ENCODE measurements at places on chromosomes 3 and 15.

DNA sequence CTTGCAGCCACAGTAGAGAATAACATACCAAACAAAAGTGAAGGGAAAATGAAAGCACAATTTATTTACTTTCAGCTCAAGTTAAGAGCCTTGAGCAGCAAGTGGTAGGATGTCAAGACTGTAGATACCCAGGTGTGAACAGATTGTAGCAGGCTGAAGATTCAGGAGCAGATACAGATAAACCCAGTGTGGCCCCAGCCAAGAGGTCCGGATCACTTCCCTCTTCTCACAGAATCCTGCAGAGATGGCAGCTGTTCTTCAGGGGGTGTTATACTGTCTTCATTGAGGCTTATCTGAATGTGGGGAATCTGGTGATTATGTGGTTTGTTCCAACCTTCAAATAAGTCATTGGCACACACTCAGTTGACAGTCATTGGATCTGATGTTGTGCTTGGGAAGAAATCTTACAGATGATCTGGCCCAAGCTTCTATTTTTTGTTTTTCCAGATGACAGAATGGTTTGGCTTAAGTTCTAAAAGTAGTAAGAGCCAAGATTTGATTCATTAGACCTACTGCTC, 2.2 kb downstream of the STARD9 start:
- no peak for DNase-seq

DNA sequence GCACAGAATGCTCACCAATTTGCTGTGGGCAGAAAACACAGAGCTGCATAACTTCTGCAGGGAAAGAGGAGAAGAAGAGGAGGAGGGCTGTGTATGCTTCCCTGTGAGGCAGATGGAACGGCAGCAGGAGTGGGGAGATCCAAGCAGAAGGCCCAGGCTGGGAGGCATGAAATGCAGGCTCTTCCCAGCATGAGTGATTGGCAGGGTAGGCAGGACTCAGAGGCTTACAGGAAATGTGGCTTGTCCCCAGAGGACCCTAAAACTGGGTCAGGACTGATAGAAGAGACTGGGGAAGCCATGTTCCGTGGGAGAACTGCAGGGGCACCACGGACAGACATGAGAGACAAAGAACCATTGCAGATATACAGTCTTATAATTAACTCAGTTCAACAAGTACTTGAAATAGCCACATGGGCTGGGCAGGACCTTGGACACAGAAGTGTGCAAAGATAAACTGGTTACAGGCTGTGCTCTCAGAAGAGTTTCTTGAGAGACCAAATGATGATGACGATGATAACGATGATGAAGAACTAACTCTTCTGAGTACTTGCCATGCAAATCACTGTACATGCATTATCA, 286.9 kb downstream of the EPHB1 start:
- DNase-seq = no peak

- no peak for DNase-seq
These were observed 238.4 kb upstream of the CTDSPL start for GRCh38 chr3:37622999-37623883.

GRCh38 chr3:110349295-110349694, 722.3 kb upstream of the NECTIN3 start:
- DNase-seq = no peak

GRCh38 chr15:45849136-45849535, 214.3 kb downstream of the SQOR start:
- DNase-seq = no peak

GRCh38 chr15:69497667-69498066, 45.0 kb downstream of the RPLP1 start:
- no peak for DNase-seq

GRCh38 chr15:72415304-72415703, 17.2 kb downstream of the TMEM202 start:
- no peak for DNase-seq

- DNase-seq = peak; percentile 50
These were observed 589 bp downstream of the NEIL1 start for GRCh38 chr15:75347222-75348033.

- no peak for DNase-seq
These were observed 27.6 kb upstream of the CDCP1 start for GRCh38 chr3:45173776-45174175.

DNA sequence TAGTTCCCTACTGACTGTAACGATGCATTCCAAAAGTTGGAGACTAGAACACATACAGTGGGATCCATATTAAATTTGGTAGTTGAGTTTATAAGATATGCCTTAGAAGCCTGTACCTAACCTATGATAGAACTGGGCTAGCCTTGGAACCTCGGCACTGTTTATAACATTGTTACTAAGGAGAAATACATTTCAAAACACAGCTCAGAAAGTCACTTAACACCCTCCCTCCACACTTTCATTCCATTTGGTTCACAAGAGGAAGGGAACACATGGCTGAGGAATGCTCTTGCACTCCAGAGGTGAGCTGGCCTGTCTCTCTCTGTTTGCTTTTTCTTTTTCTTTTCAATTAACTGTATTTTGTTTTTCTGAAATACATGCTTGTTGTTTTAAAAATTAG, 48.7 kb upstream of the TSC22D2 start:
- no peak for DNase-seq

DNA sequence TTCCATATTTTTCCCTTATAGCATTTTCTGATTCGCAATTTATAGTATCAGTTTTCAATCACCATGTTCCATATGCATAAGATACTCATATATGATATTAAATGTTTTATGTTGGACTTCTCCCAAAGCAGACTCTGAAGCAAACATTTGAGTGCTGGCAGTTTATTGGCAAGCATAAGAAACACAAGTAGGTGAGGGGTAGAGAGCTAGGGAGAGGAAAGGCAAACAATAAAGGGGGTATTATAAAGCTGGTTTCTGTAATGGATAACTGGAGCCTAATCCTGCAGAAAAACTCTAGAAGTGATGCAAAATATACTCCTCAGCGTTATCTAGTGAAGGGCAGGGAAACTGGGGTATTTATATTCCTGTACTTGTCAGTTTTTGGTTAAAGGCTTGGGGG, 491.5 kb upstream of the TGFBR2 start:
- DNase-seq = no peak

DNA sequence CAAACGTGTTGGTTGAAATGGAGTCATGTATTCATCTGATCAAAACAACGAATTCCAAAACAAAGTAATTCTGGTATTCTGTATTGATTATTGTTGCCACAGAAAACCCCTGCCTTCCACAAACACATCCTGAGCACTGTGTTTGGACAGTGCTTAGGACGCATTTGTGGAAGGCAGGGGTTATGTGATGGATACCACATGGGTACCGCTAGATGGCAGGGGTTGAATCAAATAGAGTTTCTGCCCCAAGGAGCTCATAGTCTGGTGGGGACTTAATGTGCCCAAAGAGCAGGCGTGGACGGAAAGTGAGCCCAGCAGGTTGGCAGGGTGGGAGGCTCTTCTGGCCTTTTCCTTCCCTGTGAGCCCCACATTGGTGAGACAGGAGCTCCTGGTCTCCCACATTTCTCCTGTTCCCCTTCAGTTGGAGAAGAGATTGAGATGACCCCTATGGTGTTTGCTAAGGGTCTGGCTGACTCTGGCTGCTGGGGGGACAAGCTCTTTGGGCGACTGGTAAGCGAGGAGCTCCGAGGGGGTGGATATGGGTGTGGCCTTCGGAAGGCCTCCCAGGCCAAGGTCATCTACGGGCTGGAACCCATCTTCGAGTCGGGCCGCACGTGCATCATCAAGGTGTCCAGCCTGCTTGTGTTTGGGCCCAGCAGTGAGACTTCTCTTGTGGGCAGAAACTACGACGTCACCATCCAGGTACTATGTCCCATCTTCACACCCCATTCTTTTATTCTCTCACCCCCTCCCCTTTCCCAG, 22.1 kb upstream of the SLC28A1 start:
- DNase-seq = no peak

DNA sequence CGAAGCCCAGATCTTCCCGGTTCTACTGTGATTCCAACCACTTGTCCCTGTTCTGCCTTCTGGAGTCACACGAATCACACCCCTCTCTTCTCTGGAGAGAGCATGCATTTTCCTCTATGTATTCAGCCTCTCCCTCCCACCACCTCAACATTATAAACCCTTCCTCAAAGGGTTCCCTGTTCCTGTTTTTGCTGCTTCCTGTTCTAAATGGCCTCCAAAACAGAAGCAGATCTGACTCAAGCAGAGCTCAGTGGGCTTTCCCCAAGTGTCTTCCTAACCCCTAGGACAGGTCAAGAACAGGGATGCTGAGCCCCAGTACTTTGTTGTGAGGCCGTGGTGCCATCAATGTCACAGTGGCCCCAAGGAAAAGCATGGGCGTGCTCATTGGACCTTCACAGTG, 75.7 kb upstream of the ARNT2 start:
- no peak for DNase-seq

GRCh38 chr15:101049856-101050622, 130.9 kb downstream of the LRRK1 start:
- DNase-seq = no peak

DNA sequence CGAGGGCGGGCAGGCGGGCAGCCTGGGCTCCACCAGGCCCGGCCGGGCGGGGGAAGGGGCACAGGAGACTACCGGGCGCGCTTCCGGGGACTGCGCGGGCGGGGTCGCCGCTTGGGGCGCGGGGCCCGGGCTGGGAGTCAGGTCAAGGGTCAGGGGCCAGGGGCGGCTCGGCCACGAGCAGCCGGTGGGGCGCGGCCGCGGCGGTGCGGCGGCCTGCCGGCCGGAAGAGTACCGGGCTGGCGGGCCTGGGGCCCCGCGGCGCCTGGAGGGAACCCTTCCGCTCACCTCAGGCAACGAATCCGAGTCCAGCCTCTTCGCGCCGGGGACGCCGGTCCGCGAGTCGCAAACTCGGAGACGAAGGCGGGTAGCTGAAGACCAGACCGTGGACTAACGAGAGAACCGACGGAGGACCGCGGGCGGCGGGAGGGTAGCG, 225 bp downstream of the RHOA start:
- DNase-seq = peak; percentile 74

DNA sequence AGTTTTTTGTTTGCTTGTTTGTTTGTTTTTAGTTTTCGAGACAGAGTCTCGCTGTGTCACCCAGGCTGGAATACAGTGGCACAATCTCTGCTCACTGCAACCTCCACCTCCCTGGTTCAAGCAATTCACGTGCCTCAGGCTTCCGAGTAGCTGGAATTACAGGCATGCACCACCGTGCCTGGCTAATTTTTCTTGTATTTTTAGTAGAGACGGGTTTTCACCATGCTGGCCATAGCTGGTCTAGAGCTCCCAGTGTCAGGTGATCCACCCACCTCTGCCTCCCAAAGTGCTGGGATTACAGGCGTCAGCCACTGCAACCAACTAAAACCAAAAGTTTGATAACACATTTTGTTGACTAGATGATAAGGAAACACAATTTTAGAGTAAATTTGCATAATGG, 372.7 kb downstream of the FGF12 start:
- DNase-seq = no peak
